ENCODE measurements at places on chromosomes 5 and 9.
A peak's percentile ranks its signal among the peaks of the same experiment; 100 is the strongest.

DNA sequence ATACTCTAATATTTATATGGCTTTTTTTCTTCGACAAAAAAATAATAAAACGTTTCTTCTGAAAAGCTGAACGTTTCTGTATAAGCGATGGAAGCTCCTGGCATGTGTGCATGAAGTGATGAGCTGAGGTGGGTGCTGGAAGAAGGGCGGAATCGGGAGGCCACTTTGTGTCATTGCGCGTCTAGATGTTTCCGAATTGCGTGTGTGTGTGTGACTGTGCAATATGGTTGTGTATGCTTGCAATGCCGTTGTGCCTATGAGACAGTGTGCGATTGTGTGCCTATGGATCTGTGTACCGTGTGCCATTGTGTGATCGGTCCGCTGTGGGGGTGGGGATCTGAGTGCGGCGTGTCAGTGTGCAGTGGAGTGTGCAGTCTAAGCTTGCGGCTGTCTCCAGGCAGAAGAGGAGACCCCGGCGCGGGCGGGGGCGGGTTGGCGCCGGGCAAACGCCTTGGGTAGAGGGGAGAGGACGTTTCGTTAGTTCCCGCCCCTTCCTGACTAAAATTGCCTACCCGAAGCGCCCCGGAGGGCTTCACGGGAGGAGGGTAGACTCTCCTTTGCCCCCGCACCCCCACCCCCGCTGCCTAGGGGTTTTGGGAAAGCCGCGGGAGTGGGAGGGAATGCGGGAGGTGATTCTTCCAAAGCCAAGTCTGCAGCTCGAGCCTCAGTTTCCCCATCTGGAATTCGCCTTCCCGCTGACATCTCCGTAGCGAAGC lies 24.2 kb downstream of the PCDHGC5 start:
- no peak for DNase-seq

DNA sequence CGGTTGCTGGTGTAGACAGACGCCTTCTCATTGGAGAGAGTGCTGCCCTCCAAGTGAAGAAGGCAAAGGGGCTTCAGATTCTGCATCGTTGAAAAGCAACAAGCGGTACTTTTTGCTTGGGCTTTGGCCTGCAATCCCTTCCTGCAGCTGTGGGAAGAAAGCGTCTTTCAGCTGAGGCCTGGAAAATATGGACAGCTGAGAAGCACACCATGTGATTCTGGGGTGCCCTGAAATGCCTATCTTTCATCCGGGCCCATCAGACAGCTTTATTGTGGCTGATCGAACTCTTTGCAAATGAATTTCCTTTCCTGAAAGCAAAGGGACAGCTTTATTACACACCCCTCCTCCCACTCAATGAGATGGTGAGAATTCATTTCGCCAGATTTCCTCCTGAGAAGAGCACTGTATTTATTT lies 74.0 kb downstream of the NSG2 start:
- no peak for DNase-seq

DNA sequence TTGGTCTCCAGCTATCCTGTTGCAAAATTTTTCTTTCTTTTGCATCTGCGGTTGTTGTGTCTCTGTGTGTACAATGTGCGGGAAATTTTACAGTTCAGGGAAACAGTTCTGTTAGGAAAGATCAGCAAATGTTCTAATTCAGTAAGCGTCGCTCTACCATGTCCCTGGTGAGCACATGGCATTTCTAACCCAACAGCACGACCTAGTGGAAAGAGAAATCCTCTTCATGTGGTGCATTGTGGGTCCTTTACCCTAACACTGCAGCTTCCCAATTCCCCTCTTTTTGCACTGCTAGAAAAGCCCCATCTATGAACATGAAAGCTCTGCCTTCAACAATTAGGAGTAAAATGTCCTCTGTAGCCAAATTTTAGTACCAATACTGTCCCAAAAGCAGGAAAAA lies 974.2 kb upstream of the CDH9 start:
- DNase-seq: peak; percentile 7

DNA sequence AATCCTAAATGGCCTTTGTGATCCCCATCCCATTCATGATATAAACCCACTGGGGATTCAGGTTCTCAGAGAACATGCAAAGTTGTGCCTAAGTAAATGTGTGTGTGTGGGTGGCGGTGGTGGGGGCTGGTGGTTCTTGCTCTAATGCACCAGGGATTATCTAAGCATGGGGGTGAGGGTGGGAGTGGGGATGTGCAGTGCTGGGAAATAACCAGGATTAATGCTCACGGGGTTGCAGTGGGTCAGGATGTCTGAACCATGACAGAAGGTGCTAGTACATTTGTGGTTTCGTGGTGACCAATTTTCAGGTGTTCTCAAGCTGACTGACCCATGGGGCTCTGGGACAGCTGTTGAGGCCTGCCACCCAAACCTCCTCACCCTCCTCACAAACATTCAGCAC lies 101.0 kb downstream of the ZNF608 start:
- DNase-seq: no peak

GRCh38 chr5:73985145-73985544 lies 359.1 kb downstream of the ARHGEF28 start:
- no peak for DNase-seq

- DNase-seq: no peak
Measured at GRCh38 chr9:95923794-95924193, 48.3 kb downstream of the ERCC6L2 start.

- DNase-seq: no peak
Measured at GRCh38 chr9:69444791-69445190, 119.8 kb downstream of the ENTREP1 start.

- DNase-seq: no peak
Measured at GRCh38 chr5:38595132-38595745, 38.8 kb upstream of the LIFR start.

DNA sequence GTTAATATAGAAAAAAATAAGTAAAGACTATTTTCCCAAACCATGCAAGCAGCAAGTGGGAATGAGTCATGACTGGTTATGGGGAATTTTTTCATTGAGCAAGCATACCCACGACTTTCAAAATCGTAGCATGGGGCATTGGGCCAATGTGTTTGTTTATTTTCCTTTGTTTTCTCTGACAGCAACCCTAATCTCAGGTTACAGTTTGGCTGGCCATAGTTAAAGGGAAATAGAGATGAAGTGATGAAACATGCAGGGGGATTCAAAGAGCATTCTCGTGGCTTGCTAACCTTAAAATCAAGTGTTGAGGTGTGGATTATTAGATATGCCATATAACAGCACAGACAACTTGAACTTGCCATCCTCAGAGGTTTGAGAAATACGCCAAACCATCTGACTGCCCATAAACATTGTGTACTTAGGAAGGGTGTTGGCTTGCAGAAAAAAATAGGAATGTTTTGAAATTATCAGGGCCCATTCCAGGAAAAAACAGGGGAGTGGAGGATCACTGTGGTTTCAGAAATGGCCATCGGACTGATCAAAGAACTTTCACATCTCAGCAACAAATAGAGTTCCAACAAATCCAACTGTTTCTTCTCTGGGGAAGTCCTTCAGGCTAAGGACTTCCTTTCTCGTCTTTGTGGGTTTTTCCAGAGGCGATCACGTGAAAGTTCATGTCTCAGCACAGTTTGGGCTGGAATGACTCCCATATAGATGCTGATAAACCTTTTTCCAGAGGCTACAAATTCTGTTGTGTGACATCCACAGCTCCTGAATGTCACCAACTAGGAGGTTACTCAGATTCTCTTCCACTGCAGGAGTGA lies 259.1 kb downstream of the SYK start:
- DNase-seq: no peak

DNA sequence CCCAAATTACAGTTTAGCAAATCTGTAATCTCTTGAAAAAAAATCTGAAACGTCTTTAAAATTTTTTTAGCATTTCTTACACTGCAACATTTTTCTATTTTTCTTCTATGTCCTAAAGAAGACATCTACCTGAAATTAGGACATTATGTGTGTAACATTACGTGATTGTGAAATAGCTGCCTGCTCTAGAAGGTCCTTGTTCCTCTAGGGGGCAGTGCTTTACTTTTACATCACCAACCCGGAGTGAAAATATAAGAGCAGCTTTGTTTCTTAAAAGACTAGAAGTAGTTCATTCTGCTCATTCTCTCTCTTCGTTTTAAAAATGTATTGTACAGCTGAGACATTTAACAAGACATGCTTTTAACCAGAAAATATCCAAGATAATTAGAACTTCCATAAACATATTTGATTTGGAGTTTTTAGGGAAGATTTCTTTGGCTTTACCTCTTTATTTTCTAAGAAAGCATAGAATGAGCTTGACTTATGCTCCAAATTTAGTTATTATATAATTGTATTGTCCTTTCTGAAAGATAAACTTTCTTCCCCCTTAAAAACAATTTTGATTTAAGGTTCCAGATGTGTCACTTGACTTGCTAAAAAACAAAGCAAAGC lies 48.1 kb upstream of the RIOK2 start:
- peak; percentile 31 for DNase-seq

DNA sequence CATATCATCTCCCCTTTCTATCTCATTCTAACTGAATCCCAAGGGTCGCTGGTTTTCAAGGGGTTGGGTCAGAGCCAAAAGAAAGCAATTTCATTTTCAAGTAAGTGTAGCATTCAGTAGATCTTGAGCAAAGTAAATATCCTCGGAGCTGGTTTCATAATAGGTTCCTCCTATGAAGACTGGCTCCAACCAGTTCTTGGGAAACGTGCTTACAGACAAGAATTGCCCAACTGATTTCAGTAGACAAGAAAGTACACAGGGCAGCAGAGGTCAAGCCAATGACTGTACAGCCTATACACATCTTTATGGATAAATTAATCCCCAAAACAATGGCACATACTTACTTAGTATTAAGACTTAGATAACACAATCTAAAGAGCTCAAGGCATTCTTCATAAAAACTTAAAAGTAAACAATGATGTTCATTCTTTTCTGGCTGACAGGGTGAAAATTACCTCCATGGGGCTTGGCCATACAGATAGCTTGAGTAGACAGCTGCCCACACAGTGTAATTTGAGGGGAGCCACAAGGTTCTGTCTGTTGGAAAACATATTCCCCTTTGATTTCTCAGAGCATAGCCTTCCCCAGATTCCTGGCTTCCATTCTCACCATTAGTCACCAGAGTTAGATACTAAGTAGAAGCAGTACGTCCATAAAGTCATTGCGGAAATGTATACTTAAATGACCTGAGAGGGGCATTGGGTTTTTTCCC lies 163.9 kb downstream of the ARRDC3 start:
- DNase-seq: no peak

- DNase-seq: no peak
Measured at GRCh38 chr5:103126557-103126956, 6.5 kb downstream of the PPIP5K2 start.

DNA sequence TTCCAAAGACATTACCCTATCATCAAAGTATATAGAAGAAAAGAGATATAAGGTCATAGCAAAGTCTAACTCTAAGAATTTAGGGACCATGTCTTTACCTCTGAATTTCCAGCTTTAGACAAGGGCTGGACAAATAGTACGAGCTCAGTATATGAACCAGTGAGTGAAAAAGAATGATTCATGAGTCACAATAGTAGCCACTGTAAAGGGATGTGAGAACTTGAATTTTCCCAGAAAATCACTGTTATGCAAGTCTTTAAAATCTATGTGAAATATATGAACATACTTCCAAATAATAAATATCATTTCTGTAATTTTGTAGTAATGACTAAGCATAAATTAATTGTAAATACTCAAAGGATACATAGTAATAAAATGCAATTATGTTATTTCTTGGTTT lies 305.9 kb upstream of the PRR16 start:
- DNase-seq: no peak

DNA sequence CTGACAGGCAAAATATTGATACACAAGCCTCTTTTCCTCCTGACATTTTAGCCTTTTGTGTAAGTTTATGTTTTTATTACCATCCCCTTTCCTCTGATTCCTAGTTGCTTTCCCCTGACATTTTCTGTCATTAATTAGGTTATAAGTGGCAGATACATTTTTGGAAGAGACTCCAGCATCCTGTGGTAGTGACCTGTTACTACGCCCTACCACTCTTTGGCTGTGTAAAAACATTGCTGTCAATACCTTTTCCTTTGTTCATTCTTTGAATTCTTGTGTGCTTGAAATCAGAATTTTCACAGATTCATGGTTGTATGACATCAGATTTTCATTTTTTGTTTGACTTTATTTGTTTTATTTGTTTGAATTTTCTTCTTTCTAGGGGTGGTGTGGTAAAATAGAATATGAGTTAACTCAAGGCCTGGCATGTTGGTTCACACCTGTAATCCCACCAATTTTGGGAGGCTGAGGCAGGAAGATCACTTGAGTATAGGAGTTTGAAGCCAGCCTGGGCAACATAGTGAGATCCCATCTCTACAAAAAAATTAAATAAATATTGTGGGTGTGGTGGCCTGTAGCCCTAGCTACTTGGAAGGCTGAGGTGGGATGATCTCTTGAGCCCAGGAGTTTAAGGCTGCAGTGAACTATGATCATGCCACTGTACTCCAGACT lies 43.4 kb downstream of the UBE2R2 start:
- DNase-seq: no peak

DNA sequence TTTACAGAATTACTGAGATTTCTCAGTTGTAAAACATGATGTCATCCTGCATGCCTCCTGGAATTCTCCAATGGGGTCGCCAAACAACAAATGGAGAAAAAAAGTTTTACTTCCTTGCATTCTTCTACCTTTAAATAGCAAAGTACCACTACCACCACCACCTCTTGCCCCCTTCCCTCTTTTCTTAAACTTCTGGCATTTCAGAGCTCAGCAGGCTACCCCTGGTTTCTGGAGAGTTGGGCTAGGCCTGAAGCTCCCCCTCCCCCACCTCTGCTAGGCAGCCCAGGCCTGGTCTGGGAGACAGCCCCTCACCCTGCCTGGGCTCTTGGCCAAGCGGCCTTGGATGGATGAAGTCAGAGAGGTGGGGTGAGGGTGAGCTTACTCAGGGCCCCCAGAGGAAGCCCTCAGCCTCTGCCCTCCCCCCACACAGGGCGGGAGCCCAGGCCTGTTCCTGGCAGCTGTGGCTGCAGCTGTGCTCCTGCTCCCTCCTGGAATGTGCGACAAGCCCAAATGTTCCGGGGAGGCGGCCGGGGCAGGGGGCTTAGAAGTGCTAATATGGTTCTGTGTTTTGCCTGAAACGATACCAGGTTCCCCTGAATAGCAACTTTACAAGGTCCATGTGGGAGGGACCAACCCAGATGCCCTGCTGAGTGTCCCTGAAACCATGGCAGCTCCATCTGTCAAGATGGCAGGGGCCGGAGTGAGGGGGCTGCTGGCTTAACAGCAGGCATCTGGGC lies 6.0 kb upstream of the CCIN start:
- DNase-seq: no peak

DNA sequence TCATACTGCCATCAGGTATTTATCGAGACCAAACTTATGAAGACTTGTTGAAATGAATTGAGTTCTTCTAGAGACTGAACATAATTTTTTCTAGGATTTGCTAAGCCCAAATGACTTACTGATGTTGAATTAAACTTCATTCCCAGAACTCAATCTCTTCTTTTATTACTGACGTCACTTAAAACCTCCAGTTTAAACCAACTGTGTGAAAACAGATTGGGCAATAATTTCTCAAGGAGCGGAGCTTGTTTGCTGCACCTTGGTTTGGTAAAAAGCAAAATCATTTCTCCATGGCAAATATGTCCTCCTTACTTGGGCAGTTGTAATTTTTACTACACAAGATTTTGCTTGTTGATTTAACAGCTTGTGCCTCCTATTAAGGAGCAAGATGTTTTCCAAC lies 37.4 kb downstream of the CFAP90 start:
- no peak for DNase-seq
